ENCODE measurements at places on chromosomes 1 and 21.

DNA sequence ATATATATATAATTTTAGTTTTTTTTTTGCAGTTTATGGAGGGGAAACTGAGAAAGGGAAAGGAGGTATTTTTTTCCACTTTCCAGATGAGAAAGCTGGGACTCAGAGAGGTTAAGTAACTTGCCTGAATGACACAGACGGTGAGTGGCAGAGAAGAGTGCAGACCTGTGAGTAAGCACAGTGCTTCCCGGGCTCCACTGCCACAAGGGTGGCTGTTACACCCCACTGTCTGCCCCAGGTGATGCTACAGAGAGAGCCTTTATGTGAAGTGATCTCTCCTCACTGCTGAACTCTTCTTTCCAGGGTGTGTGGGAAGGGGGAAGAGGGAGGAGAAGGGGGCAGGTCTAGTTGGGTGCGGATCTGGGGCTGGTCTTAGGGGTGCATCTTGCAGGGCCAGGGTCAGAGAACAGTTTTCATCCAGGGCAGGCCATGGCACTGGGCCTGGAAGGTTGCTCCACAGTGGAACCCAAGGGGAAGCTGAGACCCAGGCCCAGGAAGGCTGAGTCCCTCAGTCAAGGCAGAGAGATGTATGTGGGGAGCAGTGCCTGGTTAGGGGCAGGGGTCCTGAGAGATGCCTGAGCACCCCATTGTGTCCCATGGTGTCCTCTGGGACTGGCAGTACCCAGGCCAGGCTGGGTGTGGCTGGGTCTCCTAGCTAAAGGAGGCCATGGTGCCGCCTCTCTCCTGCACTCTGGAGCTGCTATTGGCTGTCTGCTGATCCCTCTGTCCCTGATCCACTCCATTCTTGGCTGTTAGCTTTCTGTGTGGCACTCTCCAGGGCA lies 357.5 kb downstream of the PTPRU start:
- no peak for DNase-seq

GRCh38 chr1:173050865-173051264 lies at the start of gene TNFSF18:
Gene TNFSF18, minus strand, starts transcription at chr1:173050941. Its CDS starts 45 bp downstream, at chr1:173050896.
- DNase-seq, result no peak

GRCh38 chr1:202562444-202563060 lies 147.7 kb downstream of the SYT2 start:
- DNase-seq, result no peak

GRCh38 chr1:171220581-171221054 lies 27.7 kb upstream of the FMO1 start:
- no peak for DNase-seq

- DNase-seq, result no peak
Observed at GRCh38 chr1:25807480-25808390, 7.7 kb downstream of the SELENON start.

DNA sequence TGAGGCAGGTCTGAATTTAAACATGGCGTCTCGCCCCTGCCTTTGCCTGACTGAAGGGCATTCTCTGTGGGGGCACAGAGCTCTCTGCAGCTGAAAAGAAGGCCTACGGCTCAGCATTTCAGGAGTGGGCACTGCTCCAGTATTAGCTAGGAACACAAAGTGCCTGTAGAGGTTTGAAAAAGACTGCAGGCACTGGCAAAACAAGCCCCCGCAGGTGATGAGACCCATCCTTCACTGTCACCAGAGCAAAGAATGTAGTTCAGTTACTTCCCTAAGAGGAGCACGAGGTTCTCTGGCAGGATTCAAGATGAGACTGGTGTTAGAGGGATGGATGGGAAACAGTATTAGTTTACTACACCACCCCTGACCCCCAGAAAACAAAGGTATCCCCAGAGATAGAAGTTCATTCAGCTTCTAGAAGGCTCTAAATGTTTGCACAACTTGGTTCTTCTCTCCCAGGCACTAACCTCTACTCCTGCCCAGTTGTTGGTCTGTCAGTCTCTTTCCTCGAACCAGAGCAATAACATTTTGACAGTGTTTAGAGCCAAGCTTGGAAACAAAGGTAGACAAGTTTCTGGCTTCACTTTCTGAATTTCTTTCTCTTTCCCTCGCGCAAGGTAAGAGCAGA lies 101.9 kb upstream of the KCNE2 start:
- no peak for DNase-seq

DNA sequence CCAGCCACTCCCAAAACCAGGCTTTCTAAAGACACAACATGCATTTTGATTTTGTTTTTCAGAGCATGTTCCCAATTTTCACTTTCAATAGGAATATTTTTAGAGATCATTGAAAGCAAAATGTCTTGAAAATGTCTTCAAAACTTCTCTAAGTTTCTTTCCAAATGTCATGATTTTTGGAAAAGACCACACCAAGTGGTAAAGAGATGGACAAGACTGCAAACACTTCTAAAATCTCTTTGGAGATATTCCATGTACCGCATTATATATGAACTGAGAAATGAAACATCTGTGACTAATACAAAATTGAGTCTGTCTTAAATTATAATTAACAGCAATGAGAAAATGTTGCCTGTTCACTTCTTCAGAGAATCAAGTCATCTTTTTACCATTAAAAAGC lies 418.0 kb upstream of the PKN2 start:
- DNase-seq, result no peak

- no peak for DNase-seq
Observed at GRCh38 chr1:170414989-170415709, 116.8 kb upstream of the GORAB start.

DNA sequence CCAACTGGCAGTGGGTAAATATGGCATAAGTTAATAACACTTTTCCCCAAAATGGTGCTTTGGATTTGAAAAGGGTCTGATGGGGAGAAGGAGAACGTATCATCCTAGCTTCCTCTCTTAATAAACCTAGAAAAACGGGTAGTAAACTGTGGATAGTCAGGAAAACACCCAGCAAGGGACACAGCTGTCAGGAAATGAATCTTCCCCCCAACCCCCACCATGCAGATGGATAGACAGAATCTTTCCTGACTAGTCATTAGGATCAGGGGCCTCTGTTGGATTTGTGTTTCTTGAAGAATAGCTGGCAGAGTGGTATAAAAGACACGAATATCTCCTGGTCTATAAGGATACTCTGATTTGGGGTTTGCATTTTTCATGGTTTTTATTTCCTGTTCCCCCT lies 22.5 kb upstream of the LAX1 start:
- no peak for DNase-seq

GRCh38 chr1:14654554-14654953 lies 56.1 kb downstream of the KAZN start:
- DNase-seq, result no peak

- DNase-seq, result no peak
Observed at GRCh38 chr1:60924964-60925798, 157.2 kb upstream of the NFIA start.

DNA sequence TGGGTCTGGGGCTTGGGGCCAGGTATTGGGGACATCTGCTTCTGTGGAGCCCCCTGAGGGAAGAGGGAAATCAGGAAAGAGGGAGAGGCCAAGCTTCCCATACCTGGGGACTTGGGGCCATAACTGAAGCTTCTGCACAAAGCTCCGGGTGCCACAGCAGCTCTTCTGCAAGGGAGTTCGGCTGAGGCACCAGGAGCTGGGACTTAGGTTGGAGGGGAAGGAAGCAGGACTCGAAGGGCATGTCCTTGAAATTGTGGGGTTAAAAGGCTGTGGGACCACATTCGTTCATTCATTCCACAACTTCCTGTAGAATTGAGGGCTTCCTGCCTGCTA lies 1.7 kb upstream of the EPS8L3 start:
- DNase-seq, result no peak

DNA sequence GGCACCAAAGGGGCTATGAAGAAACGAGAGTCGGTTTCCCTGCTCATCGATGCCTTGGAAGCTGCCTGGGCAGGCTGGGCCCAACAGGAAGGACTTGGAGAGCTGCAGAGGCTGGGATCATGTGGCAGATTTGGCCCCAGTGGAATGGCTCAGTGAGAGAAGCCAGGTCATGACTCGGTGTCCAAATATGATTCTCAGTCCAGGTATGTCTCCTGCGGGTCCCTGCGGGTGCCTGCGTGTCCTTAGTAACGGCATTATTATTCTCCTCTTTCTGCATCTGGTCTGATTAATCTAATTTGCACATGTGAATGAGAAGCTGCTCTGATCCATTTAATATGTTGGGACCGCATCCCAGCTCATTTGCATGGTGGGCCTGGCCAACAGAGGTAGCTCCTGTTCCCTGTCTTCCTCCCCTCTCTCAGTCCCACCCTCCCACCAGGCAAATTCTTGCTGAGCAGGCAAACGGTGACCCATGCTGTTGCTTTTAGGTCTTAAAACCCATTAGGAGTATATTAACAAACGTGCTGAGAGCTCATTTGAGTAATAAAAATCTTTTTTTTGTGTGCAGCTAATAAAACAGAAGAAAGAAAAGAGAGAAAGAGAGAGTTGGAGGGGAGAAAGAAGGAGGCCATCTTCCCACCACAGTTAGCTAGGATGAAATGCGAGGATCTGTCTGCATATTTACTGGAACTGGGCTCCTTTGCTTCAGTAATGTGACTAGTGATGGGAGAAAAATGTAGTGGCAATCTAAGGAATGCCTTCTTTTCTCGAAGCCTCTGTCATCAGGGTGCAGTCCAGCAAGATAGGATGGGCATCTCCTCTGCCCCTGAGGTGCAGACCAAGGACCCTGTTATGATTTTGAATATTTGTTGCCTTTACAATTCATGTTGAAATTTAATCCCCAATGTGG lies 133.5 kb downstream of the HMGB4 start:
- DNase-seq, result no peak

- no peak for DNase-seq
Observed at GRCh38 chr1:93338387-93339146, 7.1 kb upstream of the DR1 start.
